Urothelium cell line (cell line): ENCODE measurements at places on chromosomes 13 and 19.

GRCh38 chr13:77230560-77230959, 96.3 kb downstream of the MYCBP2 start:
- no peak for DNase-seq

DNA sequence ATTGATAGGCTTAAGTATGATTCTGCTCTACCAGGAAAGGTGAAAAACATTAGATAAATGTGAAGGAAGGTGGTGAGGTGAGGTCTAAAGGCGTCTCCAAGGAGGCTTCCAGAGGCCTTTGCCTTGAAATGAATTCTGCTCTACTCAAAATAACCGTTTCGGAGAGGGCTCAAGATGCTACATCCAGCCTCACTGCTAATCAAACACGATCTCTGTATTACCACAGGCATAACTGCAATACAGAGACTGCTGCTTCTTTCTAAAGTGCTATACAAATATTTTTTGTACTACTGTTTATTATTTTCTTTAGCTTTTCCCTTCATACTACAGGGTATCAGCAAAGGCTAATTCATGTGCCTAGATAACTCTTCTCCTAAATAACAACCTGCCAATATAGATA, 16.8 kb downstream of the MBNL2 start:
- no peak for DNase-seq

- DNase-seq: no peak
Measured at GRCh38 chr13:44249431-44249836, 124.2 kb upstream of the SERP2 start.

- DNase-seq: no peak
Measured at GRCh38 chr19:40266119-40266518, 19.0 kb downstream of the AKT2 start.

- DNase-seq: no peak
Measured at GRCh38 chr13:102856557-102856956, 10.7 kb downstream of the ERCC5 start.

DNA sequence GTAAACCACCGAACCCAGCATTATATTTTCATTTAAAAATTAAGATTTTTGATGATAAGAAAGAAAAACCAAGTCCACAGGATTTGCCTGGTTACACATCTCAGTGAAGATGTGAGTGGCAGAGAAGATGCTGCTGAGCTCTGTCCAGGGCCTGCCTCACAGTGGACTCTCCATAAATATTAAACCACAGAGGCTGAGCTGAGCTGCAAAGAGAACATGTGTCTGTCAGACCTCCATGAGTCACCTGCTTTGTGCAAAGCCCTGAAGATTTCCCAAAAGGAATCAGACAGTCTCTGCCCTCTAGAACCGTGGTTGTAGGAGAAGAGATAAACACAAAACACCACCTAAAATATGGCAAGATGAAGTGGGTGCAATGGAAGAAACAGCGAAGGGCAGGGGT, 127.2 kb upstream of the TSC22D1 start:
- DNase-seq: peak; percentile 14

DNA sequence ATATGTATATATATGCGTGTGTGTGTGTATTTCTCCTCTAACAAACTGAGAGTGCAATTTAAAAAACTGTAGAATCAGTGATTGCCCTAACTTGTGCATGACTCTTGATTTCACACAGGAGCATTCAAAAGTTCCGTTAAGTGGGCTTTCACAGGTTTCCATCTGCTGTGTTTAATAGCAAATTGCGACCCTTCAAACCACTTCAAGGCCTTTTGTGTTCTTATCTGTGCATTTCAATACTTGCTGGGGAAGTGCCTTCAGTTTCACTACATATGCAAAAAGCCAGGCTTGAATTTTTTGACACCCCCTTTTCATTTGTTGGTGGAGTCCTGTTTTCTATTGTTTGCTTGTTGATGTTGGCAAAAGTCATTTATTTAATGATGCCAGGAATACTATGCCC, 158.0 kb downstream of the TM9SF2 start:
- DNase-seq: no peak

DNA sequence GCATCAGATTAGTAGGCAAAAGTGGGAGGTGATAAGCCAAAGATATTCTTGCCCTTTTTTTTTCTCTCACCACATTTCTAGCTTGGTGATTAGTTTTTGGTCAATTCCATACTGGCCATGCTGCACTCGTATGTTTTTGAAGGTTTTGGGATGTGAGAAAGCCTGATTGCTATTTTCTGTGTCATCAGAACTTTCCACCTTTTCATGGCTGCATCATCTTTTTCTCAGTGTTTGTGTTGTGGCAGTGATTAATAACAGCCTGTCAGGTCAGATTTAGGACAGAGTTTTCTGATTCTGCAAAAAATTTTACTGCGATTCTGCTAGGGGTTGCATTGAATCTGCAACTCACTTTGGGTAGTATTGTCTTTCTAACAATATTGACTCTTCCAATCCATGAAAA, 32.9 kb downstream of the PSG1 start:
- DNase-seq: no peak

DNA sequence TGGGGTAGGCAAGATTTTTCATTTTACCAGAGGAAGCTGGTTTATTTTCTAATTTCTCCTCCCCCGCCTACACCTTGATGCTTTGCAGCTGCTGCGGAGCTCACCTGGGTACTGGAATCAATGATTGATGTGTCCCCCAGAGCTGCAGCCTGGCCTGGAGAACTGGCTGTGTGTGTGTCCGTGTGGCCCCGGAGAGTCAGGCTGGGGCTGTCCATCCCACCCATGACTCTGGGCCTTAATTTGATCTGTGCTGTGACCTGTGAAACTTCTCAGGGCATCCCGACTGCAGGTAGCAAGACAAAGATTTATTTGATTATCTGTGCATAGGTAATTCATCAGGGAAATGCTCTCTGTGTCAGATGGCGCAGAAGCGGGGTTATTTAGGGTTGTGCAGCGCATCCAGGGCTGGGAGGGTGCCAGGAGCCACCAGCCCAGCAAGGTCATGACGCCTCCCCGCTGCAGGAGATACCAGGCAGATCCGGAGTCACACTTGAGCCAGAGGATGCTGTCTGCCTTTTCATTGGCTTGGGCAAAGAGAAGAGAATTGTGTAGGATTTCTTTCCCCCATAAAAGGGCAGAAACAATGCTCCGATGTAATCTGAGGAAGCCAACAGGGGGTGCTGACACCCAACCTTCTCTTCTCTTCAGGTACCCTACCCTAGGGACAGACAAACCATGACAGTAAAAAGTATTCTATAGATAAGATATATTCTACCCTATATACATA, 346.6 kb downstream of the TSHZ3 start:
- DNase-seq: no peak

DNA sequence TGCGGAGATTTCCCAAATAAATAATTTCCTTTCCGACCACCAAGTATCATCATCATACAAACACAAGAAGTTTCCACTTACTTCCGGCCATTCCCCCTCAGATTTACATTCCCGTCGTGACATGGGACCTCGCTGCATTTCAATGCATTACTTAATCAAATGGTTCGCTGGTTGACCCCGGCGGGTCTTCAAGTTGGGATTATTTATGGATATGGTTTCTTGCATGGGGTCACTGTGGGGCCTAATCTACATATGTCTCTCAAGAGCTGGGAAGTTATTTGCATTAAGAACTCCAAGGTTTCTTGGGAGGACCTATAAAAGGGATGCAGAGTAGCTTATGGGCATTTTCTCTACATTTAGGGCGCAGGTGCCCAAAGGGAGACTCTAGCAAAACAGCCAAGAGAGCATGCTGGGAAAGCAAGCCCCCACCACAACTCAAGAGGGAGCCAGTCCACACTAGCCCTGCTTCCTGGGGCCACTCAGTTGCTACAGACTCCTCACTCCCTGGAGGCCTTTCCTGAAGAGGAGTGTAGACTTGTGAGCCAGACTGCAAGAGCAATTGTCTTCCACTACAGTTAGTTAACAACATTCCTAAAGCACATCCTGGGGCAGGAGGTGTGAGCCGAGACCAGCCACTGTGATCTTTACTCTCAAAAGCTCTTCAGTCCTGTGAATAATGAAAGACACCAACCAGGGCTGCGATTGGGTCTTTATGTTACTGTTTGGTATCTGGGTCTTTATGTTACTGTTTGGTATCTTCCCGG, 125.3 kb downstream of the KATNAL1 start:
- no peak for DNase-seq

GRCh38 chr13:112765731-112766130, 75.9 kb downstream of the ATP11A start:
- no peak for DNase-seq

DNA sequence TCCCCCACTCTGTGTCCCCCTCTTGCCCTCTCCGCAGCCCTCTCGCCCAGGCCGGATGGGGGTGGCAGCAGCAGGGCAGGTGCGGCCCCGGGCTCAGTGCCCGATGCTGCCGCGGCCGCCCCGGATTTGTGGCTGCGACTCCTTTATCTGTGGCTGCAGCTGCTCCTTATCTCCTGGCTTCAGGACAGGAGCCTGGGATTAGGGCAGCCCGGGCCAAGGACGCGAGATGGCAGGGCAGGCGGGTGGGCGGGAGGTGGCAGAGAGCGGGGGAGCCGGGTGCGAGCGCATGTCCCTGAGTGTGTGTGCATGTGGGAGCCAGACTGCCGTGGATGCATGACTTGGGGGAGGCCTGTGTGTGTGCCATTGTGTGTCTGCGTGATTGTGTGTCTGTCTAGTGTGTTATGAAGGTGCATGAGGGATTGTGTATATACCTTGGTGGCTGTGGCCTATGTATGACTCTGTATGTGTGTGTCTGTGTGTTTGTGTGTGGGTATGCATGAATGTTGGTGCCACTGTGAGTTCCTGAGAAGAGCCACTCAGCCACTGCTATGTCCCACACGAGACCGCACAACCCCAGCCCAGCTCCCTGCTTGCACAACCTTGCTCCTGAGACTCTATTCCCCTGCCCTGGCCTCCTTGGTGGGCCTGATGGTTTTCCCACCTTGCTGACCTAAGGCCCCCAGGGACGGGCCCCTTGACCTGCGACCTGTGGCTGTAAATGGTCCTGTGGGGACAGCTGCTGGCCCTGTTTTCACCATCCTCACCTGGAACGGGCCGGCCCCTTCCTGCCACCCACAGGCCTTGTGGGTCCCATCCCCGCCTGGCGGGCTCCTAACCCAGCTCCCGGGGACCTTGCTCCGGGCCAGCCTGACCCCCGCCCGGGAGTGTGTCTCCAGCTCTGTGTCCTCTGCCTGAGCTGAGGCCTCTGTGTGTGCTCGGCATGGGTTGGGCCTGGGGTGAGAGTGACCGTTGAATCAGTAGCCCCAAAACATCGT, 5.3 kb upstream of the NRTN start:
- DNase-seq: no peak

DNA sequence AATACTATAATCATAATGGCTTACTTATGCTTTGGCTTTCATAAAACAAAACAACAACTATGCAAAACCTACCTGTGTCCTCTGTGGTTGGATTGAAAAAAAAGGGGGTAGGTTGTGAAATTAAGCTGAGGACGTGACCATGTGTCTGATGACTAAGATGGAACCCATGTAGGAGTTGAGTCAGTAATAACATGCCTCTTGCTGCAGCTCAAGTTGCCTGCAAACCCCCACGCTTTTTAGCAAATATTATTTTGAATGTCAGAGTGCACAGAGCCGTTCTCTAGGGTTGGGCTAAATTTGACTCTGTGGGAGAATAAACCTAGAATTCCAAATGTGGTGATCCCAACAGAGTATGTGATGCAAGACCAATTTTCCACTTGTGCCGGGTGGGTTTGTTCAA, 209.3 kb downstream of the KCNRG start:
- DNase-seq: peak; percentile 6

DNA sequence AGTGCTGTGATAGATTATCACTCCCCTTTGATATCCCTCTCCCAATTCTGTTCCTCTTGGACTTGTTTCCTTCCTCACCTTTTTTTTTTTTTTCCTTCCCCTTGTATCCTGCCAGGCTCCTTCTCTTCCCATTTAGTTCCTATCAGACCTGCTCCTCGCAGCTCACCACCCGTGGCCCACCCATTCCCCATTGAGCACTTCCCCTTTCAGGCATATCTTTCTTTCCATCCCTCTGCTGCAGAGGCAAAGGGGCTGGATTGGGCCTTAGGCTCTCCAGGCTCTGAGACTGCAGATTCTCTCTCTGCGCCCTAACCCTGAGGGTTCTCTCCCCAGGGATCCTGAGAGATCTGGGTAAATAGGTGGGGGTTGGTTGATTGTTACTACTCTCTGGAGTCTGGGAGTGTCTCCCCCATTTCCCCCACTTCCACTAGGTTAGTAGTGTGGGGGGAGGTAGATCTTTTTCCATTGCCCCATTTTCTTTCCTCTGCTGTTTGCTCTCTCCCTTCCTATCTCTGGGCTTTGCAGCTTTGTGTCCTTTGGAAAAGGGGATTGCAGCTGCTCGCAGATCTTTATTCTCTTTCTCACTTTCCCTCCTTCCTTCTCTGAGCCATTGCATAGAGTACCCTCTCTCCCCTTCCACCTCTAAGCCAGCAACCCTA, 2.3 kb downstream of the ARHGAP35 start:
- no peak for DNase-seq

DNA sequence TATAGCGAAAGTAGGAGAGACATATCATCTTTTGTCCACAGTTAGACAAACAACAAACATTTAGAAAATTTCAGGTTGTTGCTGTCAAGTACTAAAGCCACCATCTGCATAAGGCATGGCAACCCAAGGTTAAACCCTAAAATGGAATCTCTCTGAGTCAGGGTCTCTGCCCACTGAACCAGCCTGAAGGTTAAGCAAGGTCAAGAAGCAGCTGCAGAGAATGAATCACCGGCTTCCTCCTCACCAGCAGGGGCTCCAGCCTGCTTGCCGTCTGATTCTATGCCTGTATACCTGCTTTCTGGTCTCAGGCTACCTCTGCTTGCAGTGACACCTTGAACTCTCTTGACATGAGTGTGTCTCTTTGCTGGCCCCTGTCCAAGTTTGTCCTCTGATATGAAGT, 726.2 kb upstream of the SGCG start:
- peak; percentile 64 for DNase-seq

DNA sequence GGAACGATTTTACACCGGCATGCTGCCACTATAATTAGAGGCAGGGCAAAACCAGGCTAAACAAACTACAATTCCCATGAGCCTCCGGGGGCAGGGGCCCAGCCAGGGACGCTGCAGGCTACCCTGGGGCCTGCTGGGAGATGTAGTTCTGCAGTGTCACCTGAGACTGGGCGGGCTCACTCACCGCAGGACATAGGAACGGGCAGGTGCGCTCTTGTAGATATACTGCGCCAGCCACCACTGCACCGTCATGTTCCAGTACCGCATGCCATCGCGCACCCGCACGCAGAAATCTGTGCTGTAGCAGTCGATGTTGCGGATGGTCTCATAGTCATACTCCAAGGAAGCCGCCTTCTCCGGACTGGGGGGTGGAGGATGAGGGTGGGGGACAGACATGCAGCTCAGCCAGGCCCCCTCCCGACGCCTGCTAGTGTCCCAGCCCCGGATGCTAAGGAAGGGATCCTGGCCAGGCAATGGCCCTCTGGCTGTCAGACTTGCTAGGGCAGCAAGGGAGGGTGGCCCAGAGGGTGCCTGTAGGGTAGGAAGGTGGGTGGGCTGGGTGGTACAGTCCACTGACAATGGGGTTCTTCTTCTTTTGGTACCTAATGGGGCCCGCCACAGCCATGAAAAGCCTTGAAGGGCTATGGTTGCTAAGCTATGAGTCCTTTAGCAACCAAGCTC, 5.8 kb upstream of the TMC4 start:
- DNase-seq: no peak

- no peak for DNase-seq
Measured at GRCh38 chr19:49434907-49435583, 6.3 kb downstream of the SLC17A7 start.

GRCh38 chr19:10018263-10018662, 5.0 kb downstream of the RDH8 start:
- no peak for DNase-seq

- no peak for DNase-seq
Measured at GRCh38 chr13:108154421-108154858, 60.9 kb downstream of the LIG4 start.
